ENCODE measurements at places on chromosomes 13 and 19.

- H3K27me3 ChIP-seq, result no peaks in the 10 kb centered on the region
- H3K36me3 ChIP-seq, result no peaks in the 10 kb centered on the region
- no peak overlapping the region for H3K27ac ChIP-seq
- no peaks in the 10 kb centered on the region for H3K4me1 ChIP-seq
Observed at GRCh38 chr19:22619932-22620331, 14.2 kb upstream of the ZNF492 start.

DNA sequence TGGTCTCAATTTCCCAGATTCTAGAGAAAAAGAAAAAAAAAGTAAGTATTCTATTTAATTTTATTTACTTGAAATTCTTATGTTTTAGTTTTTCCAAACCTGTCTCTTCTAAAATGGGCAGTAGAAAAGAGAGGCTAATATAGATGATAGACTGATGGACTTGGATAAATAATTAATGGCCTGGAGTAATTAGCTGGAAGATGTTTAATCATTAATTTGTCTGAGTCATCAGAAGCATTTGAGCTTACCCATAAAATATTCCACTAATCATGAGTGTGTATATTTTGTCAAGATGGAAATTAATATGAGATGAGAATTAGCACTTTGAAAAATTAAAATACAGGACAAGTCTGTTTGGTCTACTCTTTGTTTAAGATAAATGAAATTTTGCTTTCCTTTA, 212.1 kb upstream of the MIR17HG start:
- H3K36me3 ChIP-seq, result no peaks in the 10 kb centered on the region
- H3K4me1 ChIP-seq, result peaks cover 7% of the 10 kb centered on the region
- no peak overlapping the region for H3K4me3 ChIP-seq
- H3K27me3 ChIP-seq, result no peaks in the 10 kb centered on the region
- no peak for DNase-seq
- H3K27ac ChIP-seq, result no peak overlapping the region

GRCh38 chr19:16327911-16328823, 3.5 kb downstream of the KLF2 start:
- no peaks in the 10 kb centered on the region for H3K4me1 ChIP-seq
- no peak overlapping the region for H3K4me3 ChIP-seq
- DNase-seq, result peak; percentile 85
- H3K27ac ChIP-seq, result peak overlapping the region; percentile 79

- no peaks in the 10 kb centered on the region for H3K4me1 ChIP-seq
- H3K36me3 ChIP-seq, result no peaks in the 10 kb centered on the region
- H3K27ac ChIP-seq, result no peak overlapping the region
- DNase-seq, result no peak
- no peak overlapping the region for H3K4me3 ChIP-seq
Observed at GRCh38 chr13:99269627-99270241, 11.6 kb upstream of the GPR18 start.

All from aorta (tissue), 5 donors.